Activated T-cell treated with anti-CD3 and anti-CD28 coated beads for 48 hours (primary cell): ENCODE measurements at places on chromosomes 2 and 18.

DNA sequence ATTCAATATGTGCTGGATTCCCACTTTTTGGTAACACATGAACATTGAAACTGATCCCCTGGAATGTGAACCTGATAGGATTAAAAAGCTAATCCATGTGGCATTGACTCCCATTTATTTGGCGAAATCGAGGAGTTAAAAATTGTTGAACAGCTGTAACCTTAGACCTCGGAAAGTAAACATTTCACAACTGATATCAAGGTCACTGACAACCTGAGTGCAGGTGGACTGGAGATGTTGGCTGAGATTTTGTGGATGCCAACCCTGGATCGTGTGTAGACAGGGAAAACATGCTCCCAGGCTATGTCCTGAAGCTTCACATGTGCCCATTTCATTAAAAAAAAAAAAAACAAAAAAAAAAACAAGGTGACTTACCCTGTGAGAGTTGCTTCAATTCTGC lies 204.8 kb downstream of the SETBP1 start:
- no peak for DNase-seq

DNA sequence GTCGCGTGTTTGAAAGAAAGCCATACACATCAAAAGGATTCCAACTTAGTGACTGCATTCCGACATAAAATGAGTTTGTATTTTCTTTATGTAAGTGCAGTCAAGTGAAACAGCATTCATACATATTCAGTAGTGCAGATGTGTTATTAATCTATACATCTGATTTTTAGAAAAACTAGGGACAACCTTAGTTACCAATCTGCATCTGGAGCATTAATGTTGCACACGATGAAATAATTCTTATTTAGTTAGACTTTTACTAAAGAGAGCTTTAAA lies 1.9 kb downstream of the GORASP2 start:
- DNase-seq = no peak

- DNase-seq = no peak
Measured at GRCh38 chr2:84942964-84943421, 28.0 kb upstream of the KCMF1 start.

GRCh38 chr2:201188449-201188848 lies 5.5 kb downstream of the CASP10 start:
- DNase-seq = no peak

DNA sequence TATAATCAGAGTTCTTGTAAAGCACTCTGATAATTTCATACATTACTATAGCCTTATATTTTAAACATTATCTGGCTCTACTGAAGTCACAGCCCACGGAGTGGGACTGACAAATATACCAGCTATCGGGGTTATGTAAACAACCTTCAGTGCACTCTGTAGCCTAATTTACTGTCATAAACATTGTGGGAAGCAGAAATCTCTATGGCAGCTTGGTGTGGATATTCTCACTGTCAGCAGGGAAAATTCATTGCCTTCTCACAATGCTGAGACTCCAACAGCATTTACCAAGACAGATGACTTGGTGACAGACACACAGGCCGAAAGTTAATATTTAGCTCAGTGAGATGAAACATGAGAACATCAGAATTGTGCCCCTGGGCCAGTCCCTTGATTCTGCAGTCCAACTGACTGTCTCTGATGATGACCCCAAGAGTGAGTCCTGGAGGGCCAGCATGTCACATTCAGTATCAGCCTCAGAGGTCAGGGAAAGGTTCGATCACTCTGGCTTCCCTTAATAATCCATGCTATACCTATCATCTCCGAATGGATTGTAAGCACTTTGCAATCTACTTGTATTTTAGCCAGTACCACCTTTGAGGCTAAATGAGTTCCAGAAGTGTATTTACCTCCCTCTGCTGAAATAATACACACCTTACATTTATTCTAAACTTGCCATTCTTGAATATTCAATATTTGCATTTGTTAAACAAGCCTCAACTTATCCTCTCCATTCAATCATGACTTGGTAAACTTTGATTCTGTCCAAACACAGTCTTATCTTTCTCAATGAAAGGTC lies 146.2 kb upstream of the OSR1 start:
- no peak for DNase-seq

DNA sequence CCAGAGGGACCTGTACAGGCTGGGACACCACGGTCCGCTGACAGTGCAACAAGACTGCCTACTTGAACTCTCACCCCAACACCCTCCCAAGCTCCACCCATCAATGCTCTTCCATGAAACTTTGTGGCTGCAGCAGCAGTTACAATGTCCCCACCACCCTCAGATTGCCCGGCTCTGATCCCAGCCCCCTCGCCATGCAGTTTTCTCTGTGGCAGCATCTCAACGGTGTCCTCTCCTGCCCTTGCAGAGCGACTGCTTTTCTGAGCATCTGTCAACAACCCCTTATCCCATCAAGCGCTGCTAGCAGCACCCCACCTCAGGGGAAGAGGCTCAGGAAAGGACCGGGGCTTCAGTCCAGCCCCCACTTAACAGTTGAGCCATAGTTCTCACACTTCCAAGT lies 137.1 kb upstream of the NDUFV2 start:
- no peak for DNase-seq

GRCh38 chr2:193584522-193584938 lies 1389.8 kb upstream of the TMEFF2 start:
- no peak for DNase-seq

GRCh38 chr2:220433131-220433530 lies 805.7 kb downstream of the SLC4A3 start:
- no peak for DNase-seq

DNA sequence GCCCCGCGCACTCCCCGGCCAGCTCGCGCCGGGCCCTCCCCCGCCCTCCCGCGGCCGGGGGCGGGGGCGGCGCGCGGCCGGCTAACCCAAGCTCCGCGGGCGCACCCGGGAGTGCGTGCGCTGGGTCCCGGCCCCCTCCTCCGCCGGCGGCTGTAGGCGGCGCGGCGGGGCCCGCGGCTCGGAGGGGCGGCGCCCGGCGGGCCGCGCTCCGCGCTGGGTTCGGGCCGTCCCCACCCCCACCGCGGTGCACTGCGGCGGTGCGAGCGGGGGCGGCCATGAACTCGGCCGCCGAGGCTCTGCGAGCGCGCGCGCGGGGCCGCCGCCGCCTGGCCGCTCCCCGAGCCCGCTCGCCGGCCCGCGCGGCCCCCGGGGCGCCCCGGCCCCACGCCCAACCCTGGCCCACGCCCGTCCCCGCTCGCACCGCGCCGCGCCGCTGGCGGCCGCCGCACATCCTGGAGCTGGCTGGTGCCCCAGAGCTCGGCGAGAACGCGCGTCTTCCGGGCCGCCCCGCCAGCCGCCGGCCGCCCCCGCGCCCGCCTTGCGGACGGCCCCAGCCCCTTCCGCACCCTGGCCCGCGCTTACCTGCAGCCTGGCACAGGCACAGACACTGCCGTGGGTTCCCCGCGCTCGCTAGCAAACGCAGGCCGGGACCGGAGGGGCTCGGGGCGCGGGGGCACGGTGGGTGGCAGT lies at the start of gene ZBTB14:
ZBTB14 (minus strand) TSS at position 496 of the 690 bp plus-strand sequence. CDS start 2,480 bp downstream, outside the sequence.
- DNase-seq = peak; percentile 58

- no peak for DNase-seq
Measured at GRCh38 chr2:237733677-237734300, 64.8 kb upstream of the RBM44 start.

DNA sequence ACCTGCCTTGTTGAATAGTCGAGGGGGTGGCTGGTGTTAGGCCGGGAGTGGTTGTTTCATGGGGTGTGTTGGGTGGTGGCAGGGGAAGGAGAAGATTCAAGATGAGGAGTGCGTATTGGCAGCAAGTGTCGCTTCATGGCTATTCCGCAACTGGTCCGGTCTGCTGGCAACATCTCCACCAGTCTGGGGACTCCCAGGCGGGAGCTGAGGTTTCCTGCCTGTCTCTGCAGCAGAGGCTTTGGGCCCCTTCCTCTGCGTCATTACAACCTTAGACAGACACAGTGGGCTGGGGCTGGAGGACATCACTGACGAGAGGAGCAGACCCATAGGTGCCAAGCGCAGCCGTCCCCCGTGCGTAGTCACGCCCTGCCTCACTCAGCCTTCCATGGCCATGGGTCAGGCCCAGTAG lies 64.0 kb upstream of the MCFD2 start:
- DNase-seq = no peak

DNA sequence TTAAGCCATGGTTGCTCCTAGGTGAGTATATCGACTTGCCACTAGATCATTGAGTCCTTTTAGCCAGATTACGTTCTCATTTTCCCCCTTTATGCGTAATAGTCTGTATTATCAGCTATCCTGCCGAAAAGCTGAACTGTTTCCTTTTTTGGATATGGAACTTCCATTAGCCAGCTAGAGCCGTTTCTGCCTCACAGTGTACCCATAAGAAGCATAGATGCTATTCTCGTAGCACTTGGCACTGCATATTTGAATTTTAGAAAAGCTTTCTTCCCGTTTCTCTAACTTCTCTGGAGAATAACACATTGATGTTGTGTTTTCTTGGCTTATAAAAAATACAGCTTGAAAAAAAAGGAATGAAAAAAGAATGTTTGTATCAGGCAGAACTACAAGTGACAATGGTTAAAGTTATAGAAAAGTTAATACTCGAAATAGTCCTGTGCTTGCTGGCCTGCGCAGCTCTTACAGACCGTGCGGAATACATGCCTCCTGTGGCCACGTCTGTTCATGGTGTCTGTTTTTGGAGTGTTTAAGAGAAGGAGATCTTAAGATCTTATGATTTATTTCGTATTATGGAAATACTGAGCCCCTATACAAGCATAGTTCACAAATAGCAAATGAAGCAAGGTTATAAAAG lies 710 bp downstream of the DUSP19 start:
- DNase-seq = no peak

DNA sequence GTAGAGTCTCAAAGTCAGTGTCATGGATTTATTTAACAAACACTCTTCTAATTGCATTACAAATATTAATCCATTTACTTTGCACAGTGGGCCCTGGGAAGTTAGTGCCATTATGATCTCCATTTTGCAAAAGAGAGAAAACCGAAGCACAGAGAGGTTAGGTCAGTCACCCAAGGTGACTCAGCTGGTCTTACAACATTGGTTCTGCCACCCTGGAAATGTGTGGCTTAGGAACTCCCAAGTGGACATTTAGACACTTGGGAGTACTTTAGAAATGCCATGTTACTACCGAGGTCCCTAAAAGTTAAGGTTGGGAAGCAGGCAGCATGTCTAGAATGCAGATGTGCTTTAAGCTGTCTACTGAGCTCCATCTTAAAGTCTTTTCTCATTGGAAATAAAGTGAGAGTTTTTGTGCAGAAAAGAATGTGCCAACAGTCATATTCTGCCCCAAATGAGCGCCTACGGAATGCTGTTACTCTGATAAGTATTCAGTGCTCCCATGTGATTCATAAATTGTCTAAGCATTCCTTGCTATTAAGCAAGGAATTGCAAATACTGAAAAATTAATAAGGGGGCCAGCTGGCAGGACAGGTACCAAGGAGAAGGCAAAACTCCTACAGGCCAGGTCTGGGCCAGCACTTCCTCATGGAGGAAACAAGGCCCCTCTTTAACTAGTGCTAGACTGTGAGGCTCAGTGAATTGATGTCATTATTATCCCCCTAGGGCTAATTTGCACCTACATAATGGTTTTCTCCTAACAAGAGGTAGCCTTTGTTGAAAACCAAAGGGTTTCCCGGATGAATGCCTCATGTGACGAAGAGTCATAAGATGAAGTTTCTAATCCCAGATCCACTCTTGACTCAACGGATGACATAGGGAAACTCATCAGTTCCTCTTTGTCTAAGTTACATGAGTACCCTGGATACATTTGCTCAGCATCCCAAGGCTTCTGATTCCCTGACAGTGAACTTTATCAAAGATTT lies 16.3 kb downstream of the NRP2 start:
- no peak for DNase-seq

GRCh38 chr2:23159746-23160405 lies 225.1 kb upstream of the KLHL29 start:
- no peak for DNase-seq
